ENCODE measurements at places on chromosomes 12 and 14.

DNA sequence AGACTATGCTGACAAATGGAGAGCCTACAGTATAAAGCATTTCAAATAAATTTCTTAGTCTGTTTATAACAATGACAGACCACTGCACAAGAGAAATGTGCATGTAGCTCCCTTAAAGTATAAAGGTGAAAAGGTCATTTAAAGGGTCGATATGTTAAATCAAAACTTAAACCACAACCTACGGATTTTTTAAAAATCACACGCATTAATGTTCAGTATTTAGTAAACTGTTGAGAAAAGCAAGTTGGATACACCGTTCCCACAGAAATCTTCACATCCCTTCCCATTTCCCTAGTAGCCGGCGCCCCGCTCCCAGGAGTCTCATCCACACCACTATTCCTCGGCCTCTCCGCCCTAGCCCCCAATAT is 614 bp downstream of the FKBP3 start:
- DNase-seq: no peak

DNA sequence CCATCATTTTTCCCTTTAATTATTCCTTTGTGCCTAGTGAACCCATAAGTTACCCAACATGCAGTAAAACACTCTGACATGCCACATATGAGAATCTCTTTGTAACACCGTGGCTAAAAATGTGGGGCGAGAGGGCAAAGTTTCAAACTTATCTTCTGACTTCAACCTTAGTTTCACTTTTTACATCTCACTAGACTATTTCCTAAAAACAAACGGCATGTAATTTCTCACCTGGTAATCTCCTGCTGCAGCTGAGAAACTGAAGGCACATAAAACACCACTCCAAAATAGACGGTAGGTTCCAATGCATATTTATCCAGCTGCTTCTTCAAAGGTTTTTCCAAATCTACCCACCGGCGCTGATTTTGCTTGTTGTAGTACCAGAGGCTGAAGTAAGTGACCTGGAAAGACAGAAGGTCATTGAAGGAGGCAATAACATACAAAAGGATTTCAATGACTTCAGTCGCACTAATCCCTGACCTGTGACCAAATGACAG is 37.9 kb downstream of the PTPN21 start:
- no peak for DNase-seq

GRCh38 chr14:61764342-61765122 is 2.3 kb downstream of the SNAPC1 start:
- no peak for DNase-seq

DNA sequence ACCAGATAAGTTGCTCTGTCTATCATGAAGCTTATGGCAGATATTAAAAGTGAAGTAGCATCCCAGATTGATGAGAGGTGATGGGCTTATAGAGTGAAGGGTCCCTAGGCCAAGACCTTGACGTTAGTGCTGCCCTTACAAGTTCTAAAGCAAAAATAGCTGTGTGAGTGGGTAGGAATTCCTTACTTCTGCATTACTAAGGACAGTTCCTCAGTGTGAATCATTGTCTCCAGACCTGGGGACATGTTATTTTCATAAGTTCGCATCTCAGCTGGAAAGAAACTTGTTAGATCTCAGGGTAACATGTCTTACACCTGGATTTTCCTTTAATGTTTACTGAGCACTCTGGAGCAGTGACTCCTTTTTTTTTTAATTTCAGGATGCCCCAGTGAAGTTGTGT is 28.7 kb downstream of the MAPKAPK5 start:
- no peak for DNase-seq

- DNase-seq: no peak
These were observed 3.4 kb upstream of the TMEM19 start for GRCh38 chr12:71682466-71682865.

DNA sequence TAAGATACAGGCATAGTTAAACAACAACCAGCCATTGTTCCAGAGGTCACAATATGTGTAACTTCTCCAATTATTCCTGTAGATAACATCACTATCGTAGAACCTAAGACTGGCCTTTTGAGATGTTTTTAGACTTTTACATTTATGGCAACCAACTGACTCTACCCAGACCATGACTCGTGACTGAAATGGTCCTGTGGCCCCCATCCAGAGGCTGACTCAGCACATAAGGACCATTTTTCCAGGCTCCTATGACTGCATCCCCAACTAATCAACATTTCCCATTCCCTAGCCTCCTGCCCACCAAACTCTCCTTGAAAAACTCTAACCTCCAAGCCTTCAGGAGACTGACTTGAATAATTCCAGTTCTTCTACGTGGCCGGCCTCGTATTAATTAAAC is 52.6 kb upstream of the NID2 start:
- DNase-seq: no peak

GRCh38 chr14:32675433-32675832 is 263.2 kb upstream of the NPAS3 start:
- no peak for DNase-seq

Data from left cardiac atrium (tissue), 4 donors.